ENCODE measurements at places on chromosomes 7 and 10.

DNA sequence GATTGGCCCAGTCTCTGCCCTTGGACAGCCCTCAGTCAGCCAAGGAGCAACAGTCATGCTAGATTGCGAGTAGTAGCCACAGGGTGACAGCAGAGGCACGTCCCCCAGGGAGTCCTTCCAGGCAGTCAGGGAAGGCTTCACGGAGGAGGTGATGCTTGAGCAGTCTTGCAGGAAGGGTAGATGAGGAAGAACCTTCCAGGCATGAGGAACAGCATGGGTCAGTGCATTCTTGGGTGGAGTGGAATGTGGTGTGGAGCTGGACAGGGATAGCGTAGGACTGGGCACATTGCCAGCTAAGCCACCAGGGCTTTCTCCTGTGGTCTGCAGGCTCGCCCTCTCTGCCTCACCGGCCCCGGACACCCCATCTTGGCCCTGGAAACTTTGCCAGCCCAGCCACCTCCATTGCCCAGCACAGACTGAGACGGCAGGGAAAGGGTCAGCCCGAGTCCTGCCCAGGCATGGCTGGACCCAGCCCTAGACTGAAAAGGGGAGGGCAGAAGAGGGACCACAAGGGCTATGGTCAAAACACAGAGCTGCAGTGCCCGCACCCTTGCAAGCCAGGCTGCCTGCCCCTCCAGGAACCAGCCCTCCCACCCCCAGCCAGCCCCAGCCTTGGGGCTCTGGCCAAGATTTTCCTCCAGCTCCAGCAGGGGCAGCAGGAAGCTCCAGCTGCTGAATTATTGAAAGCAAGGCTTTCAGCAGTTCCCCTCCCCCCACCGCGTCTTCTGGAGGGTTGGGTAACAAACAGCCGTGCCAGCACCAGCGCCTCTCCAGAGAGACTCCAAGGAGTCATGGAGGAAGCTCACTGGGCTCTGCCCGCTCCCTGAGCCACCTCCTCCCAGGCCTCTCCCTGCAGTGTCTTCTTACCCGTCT lies 18.7 kb downstream of the SRRM3 start:
- DNase-seq = no peak

DNA sequence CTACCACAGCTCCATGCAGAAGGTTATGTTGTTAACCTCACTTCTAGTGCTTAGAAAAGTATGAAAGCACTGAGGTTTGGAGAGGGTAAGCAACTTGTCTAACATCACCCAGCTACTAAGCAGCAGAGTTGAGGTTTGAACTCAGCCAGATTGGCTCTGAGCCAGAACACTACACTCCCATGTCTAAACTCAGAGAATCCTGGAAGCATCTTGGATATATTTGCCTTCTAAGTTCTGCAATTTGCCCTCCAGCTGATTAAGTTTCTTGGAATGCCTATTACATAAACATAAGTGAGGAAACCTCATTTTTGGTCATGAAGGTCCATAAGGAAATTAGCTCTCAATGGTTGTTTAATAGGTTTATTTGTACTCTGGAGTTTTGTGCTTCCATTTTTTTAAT lies 78.1 kb upstream of the PHYHIPL start:
- no peak for DNase-seq

DNA sequence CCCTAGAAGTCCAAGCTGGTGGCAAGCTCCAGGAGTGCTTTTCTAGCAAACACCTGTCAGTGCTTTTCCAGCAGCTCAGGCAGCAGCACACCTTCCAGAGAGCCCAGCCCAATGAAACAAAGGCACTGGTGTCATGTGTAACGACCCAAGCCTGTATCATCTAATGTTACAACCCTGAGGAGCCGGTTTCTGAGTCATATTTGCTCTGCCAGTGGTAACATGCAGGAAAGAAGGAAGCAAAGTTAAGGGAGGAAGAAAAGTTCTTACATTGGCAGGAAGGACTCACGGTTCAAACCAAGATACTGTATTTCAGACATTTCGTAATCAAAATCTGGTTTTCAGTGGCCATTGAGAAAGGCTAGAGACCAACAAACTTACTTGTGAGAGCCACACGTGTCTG lies at the start of gene ANKRD22:
Gene ANKRD22 (minus strand): TSS at position 139 of the 400 bp plus-strand sequence. CDS start 237 bp downstream, outside the sequence.
- peak; percentile 94 for DNase-seq

GRCh38 chr10:62749093-62749683 lies 55.3 kb upstream of the ADO start:
- no peak for DNase-seq

GRCh38 chr7:155183655-155184054 lies 113.5 kb downstream of the HTR5A start:
- no peak for DNase-seq

GRCh38 chr7:135706858-135707569 lies 21.0 kb downstream of the SLC13A4 start:
- DNase-seq = peak; percentile 71

- DNase-seq = no peak
These were observed 42.2 kb downstream of the XPNPEP1 start for GRCh38 chr10:109880886-109881768.

DNA sequence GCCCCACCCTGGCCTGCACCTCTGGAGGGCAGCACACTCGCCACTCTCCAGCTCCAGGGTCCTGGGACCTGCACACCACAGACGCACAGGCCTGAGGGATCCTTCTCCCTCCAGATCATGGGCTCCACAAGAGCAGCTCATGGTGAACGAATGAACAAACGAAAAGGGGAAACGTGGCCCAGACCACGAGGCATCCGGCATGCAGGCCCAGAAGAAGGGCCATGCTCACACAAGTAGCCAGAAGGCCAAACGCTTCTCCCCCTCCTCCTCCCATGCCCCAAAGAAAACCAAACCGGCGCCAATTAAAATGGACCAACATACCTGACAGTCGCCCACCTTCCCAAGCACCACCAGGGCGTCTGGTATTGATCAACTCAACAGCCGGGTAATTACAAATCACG lies 30.4 kb downstream of the MAD1L1 start:
- DNase-seq = no peak

DNA sequence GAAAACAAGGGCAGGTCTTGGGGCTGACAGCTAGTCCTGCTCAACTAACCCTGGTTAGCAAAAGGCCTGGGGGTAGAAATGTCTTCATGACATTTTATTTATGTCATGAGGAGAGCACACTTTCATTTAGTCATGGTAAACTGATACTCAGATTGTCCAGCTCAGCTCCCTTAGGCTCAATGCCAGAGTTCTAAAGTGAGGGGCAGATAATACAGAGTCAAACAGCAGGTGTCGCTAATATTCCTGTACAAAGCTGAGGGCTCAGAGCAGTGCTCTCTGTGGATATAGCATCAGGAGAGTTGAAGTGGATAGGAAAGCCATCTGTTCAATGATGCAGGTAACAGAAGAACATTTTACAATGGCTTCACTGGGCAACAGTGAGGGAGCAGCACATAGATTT lies 26.8 kb upstream of the CALCR start:
- DNase-seq = no peak

DNA sequence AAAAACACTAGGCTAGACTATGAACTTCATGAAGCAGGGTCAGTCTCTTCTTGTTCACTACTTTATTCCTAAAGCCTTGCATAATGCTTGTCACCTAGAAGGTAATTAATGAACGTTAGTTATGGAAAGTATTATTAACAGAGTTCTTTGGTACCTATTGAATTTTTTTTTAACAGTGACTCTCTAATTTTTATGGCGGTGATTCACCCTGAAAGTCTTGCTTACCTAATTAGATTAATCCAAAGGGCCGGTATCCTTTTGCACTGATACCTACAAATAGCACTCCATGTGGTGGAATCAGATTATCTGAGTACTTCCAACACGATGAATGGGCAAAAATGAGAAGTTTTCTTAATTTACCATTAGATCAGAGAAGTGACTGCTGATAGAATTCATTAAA lies 31.7 kb downstream of the STAM start:
- DNase-seq = peak; percentile 20

DNA sequence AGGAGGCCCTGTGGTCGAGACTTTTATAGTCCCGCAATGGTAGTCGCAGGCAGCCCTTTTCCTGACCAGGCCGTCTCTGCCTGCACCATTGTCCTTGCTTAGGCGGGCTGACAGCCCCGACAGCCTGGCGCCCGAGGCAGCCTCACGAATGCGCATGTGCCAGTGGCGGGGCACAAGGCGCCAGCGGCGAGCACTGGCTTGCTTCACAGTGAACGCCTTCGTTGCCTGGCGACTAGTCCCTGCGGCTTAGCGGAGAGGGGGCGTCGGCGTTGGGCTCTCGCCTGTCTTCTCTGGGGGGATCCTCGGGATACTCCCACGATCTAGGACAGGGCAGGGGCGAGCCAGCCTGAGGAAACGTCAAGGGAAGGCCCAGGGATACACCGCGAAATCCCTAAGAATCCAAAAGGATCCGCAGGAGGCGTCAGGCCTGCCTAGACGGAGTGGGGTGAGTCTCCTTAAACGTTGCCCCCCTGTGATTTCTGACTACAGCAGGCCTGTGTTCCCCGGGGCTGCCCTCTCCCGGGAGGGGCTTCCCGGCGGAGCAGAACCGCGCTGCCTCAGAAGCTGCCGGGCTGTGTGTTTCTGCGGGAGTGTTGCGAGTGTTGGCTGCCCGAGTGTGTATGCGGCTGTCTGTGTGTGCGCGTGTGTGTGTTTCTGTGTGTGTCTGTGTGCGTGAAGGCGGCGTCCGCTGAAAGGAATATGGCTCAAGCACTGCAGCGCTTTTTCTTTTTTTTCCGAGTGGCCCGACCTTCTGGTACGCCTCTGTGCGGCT lies 20.5 kb upstream of the ZNF273 start:
- DNase-seq = peak; percentile 62

GRCh38 chr10:5557799-5558771 lies 33.3 kb downstream of the CALML3 start:
- no peak for DNase-seq

- DNase-seq = peak; percentile 80
These were observed at the start of gene FAM53B for GRCh38 chr10:124744102-124745050. Gene FAM53B, minus strand, starts transcription at chr10:124744378. Its CDS starts 37,665 bp downstream, at chr10:124706713.

DNA sequence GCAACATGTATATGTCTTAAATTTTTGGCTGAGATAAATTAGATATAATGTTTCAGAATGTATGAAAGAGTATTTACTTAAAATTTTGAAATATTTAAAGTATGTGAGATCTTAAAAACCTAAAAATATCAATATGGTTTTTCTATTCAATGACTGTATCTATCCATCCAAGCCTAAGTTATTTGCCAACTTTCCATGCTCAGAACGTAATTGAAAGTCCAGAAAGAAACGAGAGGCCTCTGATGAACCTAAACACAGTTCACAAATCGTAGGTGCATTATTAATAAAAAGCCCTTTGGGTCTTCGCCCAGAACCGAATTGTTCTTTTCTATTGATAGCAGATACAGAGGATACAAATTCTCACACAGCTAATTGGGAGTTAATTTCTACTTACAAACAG lies 6.5 kb downstream of the SVIL start:
- no peak for DNase-seq

- DNase-seq = no peak
These were observed 34.9 kb downstream of the CHST15 start for GRCh38 chr10:124058346-124059003.

DNA sequence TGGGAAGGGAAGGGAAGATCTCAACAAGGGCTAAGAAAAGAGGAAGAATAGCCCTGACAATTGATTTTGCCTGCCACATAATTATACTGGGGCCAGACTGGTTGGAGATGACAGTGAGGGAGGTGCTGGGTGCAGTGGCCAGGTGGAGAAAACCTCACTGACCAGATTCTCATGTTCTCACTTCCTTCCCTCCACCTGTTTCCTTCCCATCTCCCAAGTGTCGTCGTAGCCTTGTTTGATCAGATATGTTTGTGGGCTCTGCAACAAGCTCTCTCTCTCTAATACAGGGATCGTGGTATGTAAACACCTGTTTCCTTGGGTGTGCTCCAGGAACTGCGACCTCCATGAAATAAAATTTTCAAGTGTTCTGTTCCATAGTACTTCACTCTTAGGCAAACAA lies 60.2 kb downstream of the VCL start:
- no peak for DNase-seq

GRCh38 chr10:78411716-78412115 lies 378.1 kb downstream of the RPS24 start:
- DNase-seq = no peak

GRCh38 chr7:26779978-26780595 lies 84.3 kb downstream of the SKAP2 start:
- no peak for DNase-seq

DNA sequence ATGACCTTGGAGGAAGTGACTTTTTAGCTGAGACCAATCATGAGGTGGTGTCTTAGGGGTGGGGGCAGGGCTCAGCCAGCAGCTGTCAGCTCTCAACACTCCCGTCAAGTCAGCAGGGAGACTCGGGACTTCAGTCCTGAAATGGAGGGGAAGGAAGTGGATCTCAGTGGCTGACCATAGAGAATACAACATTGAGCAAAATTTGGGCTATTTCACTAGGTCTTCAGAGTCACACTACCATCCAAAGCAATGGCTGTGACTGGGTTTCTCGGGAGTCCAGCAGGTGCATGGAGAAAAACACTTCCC lies 16.8 kb upstream of the GIMAP6 start:
- no peak for DNase-seq

DNA sequence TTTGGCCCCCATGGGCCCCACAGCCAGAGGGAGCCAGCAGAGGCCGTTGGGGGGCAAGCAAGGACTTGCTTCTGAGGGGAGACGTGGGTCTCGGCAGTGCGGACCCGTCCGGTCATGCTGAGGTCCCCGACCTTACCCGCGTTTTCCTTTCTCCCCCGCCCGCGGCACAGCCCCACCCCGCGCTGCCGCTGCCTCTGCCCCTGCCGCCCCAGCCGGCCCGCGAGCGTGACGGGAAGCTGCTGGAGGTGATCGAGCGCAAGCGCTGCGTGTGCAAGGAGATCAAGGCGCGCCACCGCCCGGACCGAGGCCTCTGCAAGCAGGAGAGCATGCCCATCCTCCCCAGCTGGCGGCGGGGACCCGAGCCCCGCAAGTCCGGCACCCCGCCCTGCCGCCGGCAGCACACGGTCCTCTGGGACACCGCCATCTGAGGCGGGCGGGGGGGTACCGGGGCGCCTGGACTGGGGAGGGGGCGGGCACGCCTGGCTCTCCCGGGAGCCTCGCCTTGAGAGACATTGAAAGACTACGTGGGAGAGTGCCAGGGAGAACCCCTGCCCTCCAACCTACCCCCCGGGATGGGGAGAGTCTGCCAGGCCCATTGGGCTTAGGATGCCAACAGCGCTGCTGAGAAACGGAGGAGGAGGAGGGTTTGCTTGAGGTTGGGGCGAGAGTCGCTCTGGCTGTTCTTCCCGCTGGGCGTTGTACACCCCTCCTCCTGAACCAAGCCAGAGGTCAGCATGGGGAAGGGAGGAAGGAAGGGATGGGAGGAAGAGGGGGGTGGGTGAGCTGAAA lies 9.9 kb downstream of the NYAP1 start:
- DNase-seq = no peak

DNA sequence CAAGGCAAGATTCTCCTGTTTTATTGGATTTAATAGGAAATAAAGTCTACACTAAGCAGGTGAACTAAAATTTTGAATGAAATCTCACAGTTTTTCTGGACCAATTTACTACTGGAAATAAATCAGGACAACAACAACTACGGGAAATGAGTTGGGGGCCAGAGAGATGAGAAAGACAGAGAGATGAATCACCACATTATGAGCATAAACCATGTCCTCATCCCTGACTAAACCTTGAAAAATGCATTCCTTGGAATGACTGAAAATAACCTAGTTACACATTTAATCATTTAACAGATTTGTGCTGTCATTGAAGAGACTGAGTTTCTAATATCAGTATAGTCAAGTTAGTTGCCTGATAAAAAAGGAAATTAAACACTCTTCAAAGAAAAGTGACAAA lies 608.4 kb upstream of the KCND2 start:
- peak; percentile 14 for DNase-seq

GRCh38 chr7:81503336-81503735 lies 266.5 kb downstream of the HGF start:
- DNase-seq = no peak

Measured in RWPE1 (cell line).